Naive thymus-derived CD4-positive, alpha-beta T cell (primary cell): ENCODE measurements at places on chromosomes 7 and 10. TPM values are rescaled to one million over a fixed set of nuclear protein-coding genes. Genes with fewer than 3 reads are reported as not detected.

Gene SPAG6
- not detected for total RNA-seq

Gene MYO3A
- total RNA-seq = not detected

Gene MNX1
- total RNA-seq = not detected

Gene CPN1
- total RNA-seq = not detected

Gene INSIG1
- total RNA-seq = 46.5 TPM

Gene AQP1
- not detected for total RNA-seq

Gene SLIT1
- 0.88 TPM for total RNA-seq

Gene MYL10
- total RNA-seq = not detected

Gene SH2B2
- 10.9 TPM for total RNA-seq

Gene FXYD4
- total RNA-seq = not detected

Gene PON2
- 2.7 and 2.9 TPM in 2 replicates for total RNA-seq

Gene LEP
- 0.10 TPM for total RNA-seq

Gene IFIT1B
- not detected for total RNA-seq

Gene ASB10
- not detected for total RNA-seq

Gene IGFBP1
- total RNA-seq = not detected in 2 replicates

Gene DEPP1
- total RNA-seq = 0.24 TPM

- DNase-seq = no peak
Measured at GRCh38 chr7:141590666-141591065, 39.5 kb downstream of the AGK start.

GRCh38 chr7:134276951-134277350 is 39.8 kb downstream of the SLC35B4 start:
- DNase-seq = no peak

GRCh38 chr7:120857588-120858573 is at the start of gene TSPAN12:
Gene TSPAN12, minus strand, starts transcription at chr7:120858144. Its CDS starts 1,381 bp downstream, at chr7:120856763.
- peak; percentile 28 for DNase-seq

DNA sequence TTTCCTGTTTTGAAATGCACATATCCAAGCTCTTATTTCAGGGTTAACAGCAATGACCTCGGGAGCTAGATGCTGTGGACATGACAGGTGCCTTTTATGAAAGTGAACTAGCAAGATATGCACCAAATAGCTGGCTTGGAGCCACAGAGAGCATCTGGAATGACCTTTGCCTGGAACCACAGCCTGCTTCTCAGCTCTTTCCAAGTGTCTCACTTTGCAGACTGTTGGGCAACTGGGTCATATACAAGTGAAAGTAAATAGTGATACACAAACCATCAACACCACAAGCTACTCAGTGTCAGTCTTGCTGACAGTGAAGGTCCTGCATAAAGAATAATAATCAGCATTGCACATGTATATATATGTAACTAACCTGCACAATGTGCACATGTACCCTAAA is 183.5 kb downstream of the RNF133 start:
- DNase-seq = no peak

- DNase-seq = peak; percentile 52
Measured at GRCh38 chr7:99928994-99929729, at the start of gene GJC3. Gene GJC3, minus strand, starts transcription at chr7:99929620. Its CDS starts 0 bp downstream, at chr7:99929620.

DNA sequence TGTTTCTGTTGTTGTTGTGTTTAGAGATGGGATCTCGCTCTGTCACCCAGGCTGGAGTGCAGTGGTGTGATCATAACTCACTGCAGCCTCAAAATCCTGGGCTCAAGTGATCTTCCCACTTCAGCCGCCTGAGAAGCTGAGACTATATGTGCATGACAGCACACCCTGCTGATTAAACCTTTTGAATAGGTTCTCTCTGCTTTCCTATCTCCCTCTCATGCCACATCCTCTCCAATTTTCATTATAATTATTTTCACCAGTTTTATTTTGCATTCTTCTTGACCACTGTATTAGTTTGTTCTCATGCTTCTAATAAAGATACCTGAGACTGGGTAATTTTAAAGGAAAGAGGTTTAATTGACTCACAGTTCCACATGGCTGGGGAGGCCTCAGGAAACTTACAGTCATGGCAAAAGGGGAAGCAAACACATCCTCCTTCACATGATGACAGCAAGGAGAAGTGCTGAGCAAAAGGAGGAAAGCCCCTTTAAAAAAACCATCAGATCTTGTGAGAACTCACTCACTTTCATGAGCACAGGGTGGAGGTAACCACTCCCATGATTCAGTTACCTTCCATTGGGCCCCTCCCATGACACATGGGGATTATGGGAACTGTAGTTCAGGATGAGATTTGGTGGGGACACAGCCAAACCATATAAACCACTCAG is 12.9 kb downstream of the AGK start:
- DNase-seq = peak; percentile 37

DNA sequence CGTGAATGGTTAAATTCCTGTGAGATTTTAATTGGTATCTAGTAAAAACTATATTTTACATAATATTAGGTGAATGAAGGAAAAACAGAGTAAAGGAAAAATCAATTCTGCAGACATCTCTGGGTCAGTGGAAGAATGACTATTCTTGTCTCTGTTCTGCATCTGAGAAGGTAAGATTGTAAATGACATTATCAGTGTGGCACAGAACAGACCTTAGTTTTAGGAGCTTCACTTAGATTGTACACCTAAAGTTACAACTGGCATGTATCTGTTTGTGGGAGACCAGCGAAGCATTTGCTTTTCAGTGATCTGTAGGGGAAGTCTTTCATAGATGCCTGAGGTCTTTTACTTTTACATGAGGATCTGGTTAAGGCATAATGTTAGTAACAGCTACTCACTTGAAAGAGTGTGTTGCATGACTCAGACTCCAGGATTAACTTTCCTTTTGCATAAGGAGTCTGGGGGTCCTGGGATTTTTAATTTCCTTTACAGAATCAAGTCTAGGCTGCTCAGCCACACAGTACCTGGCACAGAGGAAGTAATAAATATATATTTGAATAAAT is 56.2 kb downstream of the JMJD1C start:
- no peak for DNase-seq

GRCh38 chr7:47512481-47513176 is 69.3 kb downstream of the TNS3 start:
- no peak for DNase-seq

GRCh38 chr10:51082857-51083256 is 8.6 kb downstream of the PRKG1 start:
- DNase-seq = no peak

DNA sequence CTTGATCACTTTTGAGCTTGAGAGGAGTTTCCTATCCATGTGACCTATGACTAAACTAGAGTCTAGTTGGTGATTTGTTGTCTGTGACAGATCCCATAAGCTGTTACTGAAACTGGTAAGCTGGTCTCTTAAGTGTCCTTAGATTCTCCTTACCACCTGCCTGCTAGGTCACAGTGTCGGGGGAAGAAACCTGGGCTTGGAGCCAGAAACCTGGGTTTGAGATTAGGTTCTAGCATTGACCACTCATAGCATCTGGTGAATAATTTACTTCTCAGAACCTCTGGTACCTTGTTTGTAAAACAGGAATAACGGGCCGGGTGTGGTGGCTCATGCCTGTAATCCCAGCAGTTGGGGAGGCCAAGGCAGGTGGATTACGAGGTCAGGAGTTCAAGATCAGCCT is 21.8 kb upstream of the ITPRID1 start:
- no peak for DNase-seq

DNA sequence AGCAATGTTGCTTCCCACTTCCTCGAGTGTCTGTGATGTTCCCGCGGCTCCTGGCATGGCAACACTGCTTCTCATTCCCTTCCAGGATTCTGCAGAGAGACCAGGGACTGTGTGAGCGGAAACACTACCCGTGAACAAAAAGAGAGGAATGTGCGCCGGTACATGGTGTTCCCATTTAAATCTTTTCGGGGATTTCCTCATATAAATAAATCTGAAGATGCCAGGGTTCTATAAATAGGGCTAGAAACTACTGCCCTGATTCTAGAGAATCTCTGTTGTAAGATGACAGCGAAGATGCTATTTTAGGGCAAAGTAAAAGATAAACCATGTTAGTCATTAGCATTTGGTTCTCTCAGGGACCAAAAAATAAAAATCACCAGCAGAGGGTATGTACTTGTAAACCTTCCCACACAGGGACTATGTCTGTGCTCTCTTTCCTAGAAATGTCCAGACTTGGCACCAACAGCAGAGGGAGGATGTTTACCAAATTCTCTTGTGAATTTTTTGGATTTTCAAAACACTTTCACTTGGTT is 92.2 kb upstream of the DDC start:
- DNase-seq = no peak

DNA sequence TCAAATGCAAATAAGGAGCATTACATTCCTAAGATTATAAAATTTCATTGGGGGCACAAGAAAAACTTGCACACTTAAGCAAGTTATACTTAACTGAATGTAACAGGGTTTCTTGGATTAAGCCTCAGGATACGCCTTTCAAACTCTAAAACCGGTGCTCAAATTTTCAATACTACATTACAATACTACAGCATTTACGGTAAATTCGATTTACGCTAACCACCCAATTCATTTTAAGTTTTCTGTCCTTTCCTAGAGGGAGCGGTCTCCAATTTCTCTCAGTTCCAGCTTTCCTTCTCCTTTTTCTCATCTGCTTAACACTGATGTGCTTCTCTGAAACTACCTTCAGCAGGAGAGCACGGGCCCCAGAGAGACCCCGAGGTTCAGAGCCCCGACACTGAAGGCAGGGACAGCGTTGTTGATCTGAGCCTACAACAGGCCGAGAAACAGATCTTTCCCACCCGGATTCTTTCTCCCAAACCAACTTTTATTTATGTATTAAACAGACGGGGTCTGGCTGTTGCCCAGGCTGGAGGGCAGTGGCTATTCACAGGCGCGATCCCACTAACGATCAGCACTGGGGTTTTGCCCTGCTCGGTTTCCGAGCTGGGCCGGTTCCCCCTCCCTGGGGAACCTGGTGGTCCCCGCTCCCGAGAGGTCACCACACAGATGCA is 798 bp downstream of the ZNF425 start:
- no peak for DNase-seq

GRCh38 chr7:141875453-141875852 is 34.2 kb upstream of the PRSS37 start:
- DNase-seq = no peak

- DNase-seq = no peak
Measured at GRCh38 chr10:109650228-109650627, 273.1 kb downstream of the XPNPEP1 start.

GRCh38 chr7:55019691-55020465 is 1.1 kb downstream of the EGFR start:
- DNase-seq = no peak

GRCh38 chr10:93378997-93379730 is 103.0 kb downstream of the MYOF start:
- no peak for DNase-seq

GRCh38 chr7:104192434-104192833 is 15.4 kb downstream of the ORC5 start:
- no peak for DNase-seq

DNA sequence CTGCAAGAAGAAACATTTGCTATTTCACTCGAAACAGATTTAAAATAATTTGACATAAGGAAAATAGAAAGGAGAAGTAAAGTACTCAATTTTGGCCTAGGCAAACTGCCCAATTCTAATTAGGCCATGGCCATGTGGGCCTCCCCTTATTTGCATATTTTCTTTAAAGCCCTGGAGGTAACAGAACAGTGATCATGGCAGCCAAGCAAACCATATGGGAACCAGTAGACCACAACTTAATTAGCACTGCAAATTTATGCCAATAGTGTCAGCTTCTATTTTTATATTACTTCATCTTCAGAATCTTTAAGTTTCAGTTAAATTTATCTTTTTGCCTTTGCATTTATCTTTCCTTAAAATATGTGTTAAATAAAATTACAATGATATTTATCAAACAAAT is 63.3 kb upstream of the THSD7A start:
- no peak for DNase-seq

- no peak for DNase-seq
Measured at GRCh38 chr10:101495324-101495925, 92.6 kb downstream of the POLL start.

GRCh38 chr10:33287112-33287511 is 47.4 kb downstream of the NRP1 start:
- DNase-seq = no peak

- DNase-seq = no peak
Measured at GRCh38 chr7:28854750-28855074, 103.4 kb downstream of the TRIL start.

GRCh38 chr10:86100581-86101061 is 266.0 kb downstream of the GRID1 start:
- no peak for DNase-seq

GRCh38 chr10:114003161-114003941 is 40.3 kb upstream of the ADRB1 start:
- DNase-seq = no peak

DNA sequence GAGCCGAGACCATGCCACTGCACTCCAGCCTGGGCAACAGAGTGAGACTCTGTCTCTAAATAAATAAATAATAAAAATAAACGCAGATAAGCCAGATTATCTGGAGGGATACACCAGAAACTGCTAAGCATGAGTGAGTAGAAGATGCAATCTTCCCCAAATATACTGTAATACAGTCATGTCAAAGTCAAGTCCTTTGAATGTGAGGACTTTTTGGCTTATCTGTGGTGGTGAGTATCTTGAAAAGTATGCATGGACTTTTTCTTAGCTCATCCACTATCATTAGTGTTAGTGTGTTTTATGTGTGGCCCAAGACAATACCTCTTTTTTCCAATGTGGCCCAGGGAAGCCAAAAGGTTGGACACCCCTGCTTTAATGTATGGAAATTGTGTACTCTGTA is 44.7 kb upstream of the PITRM1 start:
- no peak for DNase-seq

DNA sequence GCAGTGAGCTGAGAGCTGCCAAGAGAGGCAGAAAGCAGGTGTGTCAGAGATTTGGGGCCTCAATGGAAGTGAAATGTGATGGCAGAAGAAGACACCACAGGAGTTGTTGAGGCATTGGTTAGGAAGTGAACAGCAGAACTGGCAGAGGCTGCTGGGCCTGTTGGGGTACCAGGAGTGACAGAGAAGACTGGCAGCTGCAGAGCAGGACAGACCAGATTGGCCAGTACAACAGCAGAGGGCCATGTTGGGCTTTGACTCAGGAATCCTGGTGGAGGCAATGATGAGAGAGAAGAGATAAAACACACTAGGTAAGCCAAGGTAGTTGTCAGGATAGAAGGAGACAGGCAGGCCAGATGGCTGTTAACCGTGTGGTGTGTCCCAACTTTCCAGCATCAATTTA is 19.9 kb upstream of the HERPUD2 start:
- DNase-seq = no peak

GRCh38 chr7:44764665-44765578 is 16.3 kb downstream of the ZMIZ2 start:
- DNase-seq = no peak

DNA sequence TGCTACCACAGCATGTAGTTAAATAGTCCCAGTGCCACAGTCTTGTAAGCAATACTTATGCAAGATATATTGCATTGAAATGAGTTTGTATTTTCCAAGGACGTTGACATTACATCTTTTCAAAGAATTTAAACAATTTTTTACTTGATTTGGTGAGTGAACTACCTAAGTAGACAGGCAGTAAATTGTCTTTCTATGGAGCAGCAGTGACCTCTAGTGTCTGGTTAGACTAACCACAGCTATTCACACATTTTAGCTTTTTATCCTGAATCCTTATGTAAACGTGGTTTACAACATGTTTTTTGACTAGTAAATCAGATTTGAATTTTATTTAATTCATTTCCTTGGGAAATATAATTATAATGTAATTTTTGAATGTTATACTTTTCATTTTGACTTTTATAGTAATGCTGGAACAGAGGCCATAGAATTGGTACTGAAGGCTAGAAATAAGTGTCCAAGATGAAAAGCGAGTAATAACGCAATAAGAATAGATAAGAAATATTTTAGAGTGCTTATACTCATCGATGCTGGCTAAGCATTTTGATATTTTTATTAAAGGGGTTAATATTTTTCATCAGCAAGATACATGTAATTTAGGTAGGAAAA is 5.6 kb downstream of the LRRTM3 start:
- no peak for DNase-seq
